Fibroblast of skin of back (primary cell): ENCODE measurements at places on chromosomes 4 and X.

- DNase-seq: no peak
Observed at GRCh38 chrX:124931241-124931640, 388.4 kb upstream of the TEX13C start.

DNA sequence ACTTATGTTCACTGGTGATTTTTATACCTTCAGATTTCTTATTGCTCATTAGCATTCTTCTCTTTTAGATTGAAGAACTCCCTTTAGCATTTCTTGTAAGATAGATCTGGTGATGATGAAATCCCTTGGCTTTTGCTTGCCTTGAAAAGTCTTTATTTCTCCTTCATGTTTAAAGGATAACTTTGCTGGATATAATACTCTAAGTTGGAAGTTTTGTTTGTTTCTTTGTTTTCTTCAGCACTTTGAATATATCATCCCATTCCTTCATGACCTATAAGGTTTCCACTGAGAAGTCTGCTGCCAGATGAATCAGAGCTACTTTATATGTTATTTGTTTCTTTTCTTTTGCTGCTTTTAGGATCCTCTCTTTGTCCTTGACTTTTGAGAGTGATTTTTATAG lies 18.5 kb downstream of the CC2D2A start:
- no peak for DNase-seq

GRCh38 chr4:41784191-41784979 lies 35.9 kb upstream of the PHOX2B start:
- DNase-seq: no peak

DNA sequence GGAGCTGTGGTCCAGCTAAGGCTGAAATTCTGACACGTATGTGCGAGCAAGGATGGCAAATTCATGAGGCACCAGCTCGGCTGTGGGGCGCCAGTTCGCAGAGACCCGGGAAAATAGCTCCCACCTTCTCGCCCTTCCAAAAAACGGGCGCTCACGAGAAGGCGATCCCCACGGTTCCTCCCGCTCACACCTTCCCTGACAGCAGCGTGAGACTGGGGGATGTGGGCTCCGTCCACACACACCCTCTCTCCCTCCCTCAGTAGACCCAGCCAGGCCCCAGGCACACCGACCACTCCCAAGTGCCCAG lies 584 bp downstream of the GPC3 start:
- no peak for DNase-seq

DNA sequence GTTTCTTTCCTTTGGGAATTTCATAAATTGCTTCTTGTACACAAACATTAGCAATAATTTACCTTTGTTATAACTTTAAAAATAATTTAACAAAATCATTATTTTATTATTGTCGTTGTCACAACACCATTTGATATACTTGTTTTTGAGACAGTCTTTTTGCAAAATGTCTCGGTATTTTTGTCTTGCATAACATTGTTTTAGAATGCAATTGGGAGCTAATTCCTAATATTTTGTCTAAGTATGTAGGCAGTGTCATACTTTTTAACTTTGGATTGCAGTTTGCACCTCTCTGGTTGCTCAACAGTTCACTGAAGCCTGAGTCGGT lies 340 bp upstream of the CFAP299 start:
- no peak for DNase-seq

- no peak for DNase-seq
Observed at GRCh38 chrX:20311505-20311904, 44.8 kb upstream of the RPS6KA3 start.

DNA sequence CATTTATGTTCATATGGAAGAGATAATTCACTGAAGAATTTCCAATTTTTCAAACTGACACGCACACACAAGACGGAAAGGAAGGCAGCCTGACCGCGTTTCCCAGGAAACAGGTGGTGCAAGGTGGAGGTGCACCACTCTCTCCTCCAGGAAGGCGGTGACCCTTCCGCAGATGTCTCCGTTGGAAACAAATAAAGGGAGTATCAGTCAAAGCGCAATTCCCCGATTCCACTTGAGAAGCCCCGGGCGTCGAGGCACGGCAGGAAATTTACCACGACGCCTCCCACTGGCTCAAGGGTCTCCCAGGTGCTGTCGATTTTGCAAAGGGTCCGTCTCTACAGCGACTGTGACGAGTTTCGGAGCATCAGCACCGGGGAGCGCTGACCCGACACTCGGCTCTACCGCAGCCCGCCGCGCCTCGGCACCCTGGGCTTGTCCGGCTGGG lies 770 bp upstream of the TIGD2 start:
- DNase-seq: no peak

GRCh38 chr4:69830560-69831269 lies 29.2 kb downstream of the SULT1E1 start:
- DNase-seq: peak; percentile 54

- DNase-seq: no peak
Observed at GRCh38 chrX:124501586-124501985, 155.2 kb downstream of the SH2D1A start.

GRCh38 chr4:23768541-23768940 lies 121.3 kb downstream of the PPARGC1A start:
- DNase-seq: no peak

DNA sequence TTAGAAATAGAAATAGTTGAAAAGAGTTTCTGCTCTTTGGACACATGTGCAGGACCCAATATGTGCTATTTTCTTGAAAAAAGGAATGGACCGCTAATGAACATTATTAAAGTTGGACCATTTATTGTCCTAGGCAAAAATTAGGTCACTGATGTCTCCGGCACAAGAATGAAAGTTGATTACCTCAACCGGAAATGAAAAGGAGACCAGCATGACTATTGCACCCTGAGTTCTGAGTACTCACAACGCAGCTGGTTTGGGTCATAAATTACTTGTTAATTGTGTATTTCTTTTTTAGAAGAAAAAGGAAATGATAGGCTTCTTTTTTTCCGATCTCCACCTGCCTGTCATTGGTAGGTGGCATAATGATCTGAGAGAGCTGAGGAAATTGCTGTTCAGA lies 232.7 kb downstream of the ARHGAP24 start:
- DNase-seq: no peak

- no peak for DNase-seq
Observed at GRCh38 chr4:155539746-155540145, 126.9 kb upstream of the GUCY1A1 start.

DNA sequence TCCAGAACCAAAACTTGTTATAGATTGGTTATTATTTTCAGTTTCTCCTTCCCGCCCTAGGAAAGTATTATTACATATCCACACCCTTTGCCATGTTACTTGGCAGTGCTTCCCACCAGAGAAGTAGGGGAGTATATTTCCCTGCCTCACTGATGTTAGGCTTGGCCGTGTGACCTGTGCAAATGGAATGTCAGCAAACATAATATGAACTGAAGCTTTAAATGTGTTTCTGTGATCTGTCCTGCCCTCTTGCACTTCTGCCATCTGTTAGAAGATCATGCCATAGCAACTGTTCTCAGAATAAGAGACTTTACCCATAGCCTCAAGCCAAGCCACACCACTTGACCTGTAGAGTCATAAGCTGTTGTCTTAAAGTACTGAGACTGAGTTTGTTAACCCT lies 36.7 kb upstream of the NEUROG2 start:
- DNase-seq: peak; percentile 59
